ENCODE measurements at places on chromosomes 11 and 22. TPM values are rescaled to one million over a fixed set of nuclear protein-coding genes. Genes with fewer than 3 reads are reported as not detected.

The MPZL2 gene
- 1.8 TPM for total RNA-seq

GRCh38 chr22:25849522-25849921, 107.5 kb downstream of the MYO18B start:
- no peak for DNase-seq
- no peaks in the 10 kb centered on the region for H3K4me1 ChIP-seq
- no peak overlapping the region for H3K27ac ChIP-seq
- H3K4me3 ChIP-seq: no peak overlapping the region
- no peaks in the 10 kb centered on the region for H3K36me3 ChIP-seq

GRCh38 chr11:68127714-68128681, 6.8 kb upstream of the CHKA start:
- H3K36me3 ChIP-seq: no peaks in the 10 kb centered on the region
- peak overlapping the region; percentile 78 for H3K27ac ChIP-seq

DNA sequence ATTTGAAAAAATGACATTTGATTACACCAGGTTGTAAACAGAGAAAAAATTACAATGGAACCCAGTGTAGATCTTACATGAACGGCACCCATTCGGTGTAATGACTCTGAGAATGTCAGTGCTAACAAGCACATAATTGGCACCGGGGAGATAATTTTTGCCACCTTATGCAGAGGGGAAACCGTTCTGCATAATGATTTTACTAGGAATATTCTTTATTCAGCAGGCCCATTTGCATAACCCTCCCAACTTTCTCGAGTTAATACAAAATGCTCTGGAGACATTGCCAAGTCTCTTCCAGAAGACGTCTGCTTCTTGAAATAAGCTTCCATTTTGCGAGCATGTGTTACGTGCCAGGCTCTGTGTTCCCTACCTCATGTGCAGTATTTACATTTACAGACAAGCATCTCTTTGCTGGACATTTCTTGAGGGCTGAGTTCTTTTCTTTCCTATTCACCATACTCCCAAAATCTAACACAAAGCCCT, 275.8 kb downstream of the MIAT start:
- H3K36me3 ChIP-seq: no peaks in the 10 kb centered on the region
- no peak overlapping the region for H3K27ac ChIP-seq
- H3K27me3 ChIP-seq: no peaks in the 10 kb centered on the region
- DNase-seq: no peak
- H3K4me3 ChIP-seq: no peak overlapping the region

DNA sequence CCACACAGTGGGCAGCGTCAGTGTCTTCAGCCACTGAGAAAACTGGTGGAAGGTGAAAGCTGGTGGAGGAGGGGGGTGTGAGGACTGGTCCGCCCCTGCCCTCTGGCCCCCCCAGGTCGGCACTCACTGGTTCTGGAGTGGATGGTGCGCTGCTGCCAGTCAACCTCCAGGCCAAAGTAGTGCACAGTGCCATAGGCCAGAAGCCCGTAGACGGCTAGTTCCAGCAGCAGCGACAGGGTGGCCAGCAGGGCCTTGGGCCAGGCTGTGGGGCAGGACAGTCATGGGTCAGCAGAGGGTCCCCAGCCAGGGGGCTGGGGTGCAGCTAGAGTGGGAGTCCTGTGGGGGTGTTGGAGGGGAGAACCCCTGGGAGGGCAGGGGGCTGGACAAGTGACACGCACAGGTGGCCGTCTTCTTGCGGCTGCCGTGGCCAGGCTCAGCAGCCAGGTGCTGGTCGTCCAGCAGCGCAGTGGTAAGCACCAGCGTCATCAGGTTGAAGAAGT, 2.2 kb downstream of the LMF2 start:
- peaks cover 5% of the 10 kb centered on the region for H3K4me1 ChIP-seq
- peaks cover 4% of the 10 kb centered on the region for H3K36me3 ChIP-seq
- no peak for DNase-seq

The PATE4 gene
- not detected for total RNA-seq

DNA sequence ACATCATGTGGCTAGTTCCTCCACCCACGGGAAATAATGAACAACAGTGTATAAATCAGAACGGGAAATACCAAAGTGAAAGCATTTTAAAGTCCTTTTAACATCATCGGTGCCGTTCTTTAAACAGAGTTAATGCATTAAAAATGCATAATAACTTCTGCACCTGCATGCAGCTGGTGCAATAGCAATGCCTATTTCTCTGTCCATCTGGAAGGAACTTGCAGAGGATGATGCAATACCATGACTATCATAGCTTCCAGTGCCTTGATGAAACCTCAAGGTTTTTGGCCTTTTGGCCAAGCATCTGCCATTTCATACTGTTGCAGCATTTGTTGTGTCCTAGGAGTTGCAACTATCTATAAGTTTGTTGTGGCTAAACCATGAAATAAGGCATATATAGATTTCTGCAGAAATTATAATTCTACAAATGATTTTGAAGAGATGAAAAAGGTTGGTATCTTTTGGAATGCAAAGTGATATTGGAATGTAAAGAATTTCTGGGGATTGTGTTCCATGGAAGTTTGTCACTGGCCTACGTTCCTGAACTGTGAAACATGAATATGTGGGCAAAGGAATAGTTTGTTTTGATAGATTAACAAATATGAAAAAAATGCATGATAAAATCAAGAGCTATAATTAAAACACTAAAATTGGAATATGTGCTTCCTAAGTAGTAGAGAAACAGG, 9.8 kb upstream of the EIF3F start:
- H3K4me1 ChIP-seq: peaks cover 9% of the 10 kb centered on the region
- H3K4me3 ChIP-seq: peak overlapping the region; percentile 23
- H3K27me3 ChIP-seq: no peaks in the 10 kb centered on the region
- DNase-seq: peak; percentile 78

DNA sequence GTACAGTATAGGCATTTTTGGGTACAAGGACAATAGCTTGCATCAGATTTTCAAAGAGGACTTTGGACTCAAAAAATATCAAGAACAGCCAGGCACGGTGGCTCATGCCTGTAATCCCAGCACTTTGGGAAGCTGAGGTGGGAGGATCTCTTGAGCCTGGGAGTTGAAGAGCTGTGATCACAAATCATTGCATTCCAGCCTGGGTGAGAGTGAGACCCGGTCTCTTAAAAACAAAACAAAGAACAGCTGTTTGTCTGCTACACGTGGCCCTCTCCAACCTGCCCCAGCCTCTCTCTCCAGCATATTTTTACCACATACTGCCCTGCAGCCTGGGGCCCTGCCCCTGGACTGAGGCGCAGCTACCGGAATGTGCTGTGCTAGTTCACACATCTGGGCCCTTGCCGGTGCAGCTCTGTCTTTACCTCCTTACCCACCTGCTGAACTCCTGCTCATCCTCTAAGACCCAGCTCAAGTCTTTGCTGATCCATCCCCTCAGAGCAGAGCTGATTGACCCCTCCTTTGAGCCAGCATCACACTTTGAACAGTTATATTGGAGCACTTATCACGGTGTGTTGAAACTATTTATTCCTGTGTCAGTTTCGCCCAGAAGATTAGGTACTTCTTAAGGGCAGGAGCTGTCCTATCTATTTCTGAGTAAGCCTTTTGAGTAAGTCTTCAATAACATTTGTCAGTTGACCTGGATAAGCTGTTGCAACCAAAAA, 29.4 kb downstream of the GRIK4 start:
- H3K4me3 ChIP-seq: no peak overlapping the region
- no peak for DNase-seq
- H3K27me3 ChIP-seq: no peaks in the 10 kb centered on the region
- no peak overlapping the region for H3K27ac ChIP-seq
- H3K36me3 ChIP-seq: no peaks in the 10 kb centered on the region

DNA sequence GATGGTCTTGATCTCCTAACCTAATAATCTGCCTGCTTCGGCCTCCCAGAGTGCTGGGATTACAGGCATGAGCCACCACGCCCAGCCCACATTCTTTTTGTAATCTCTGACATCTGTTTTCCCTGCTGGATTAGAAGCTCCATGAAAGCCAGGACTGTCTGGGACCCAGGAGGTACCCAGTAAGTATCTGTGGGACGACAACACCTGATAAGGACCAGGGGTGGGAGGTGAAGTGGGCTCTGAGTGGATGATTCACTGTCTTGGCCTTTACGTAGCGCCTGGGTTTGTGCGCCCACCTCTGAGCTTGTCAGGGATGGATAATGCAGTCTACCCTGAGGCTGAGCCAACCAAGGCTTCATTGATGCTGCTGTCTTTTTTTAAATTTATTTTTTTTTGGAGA, 118.8 kb downstream of the ABTB2 start:
- no peak overlapping the region for H3K27ac ChIP-seq
- H3K27me3 ChIP-seq: no peaks in the 10 kb centered on the region

DNA sequence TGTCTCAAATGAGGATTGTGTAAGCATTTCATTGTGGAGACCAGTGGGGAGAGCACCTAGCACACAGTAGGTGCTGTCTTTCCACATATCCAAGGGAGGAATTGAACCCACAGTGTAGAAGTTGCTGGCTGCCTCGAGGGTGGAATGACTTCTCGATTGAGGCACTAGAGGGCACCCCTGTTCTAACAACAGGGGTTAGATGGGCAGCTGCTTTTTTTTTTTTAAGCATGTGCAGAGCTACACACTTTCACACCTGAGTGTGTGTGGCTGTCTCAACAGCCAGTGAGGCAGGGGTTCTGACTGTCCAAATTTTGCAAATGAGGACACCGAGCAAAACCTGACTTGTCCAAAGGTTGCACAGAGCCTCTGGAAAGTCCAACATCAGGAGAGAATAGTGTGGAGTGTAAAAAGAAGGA, 118.2 kb upstream of the CRYBB3 start:
- no peaks in the 10 kb centered on the region for H3K36me3 ChIP-seq
- peak; percentile 17 for DNase-seq
- no peaks in the 10 kb centered on the region for H3K4me1 ChIP-seq
- no peak overlapping the region for H3K27ac ChIP-seq
- no peak overlapping the region for H3K4me3 ChIP-seq

DNA sequence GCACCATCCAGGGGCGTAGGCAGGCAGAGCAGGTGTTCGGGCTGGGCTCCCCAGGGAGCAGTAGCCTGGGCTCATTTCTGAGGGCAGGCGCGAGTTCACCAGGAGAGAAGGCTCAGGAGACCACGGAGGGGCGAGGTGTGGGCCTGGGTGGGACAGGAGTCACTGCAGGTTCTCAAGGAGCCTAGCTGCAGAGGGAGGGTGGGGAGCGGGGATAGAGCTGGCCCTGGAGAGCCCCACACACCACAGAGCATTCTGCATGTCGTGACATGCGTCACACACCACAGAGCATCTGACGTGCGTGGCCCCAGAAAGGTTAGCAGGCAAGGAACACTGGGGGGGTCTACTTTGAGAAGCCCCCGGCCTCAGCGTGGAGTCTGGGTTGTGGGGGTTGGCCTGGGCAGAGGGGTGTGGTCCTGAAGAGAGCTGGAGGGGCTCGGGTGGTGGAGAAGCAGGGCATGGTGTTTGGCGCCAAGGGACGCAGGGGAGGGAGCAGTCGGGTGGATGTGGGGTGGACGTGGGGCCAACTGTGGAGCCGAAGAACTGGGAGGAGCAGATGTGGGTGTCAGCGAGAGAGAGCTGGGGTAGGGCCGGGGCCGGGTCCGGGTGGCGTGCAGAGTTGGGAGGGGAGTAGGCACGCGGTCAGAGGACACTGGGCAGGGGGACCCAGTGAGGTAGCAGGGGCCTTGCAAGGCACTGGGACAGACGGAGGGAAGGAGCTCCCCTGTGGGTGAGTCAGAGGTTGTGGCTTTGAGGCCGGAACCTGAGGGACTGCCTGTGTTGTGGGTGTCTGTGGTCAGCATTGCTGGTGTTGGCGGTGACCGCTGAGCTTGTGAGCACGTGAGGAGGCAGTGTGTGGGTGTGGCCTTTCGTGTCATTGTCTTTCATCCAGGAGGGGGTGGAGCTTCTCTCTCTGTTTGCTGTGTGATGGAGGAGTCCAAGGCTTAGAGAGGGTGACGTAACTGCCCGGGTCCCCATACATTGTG, 25.5 kb downstream of the CTTN start:
- peaks cover 29% of the 10 kb centered on the region for H3K36me3 ChIP-seq
- H3K4me3 ChIP-seq: no peak overlapping the region
- no peak for DNase-seq
- no peak overlapping the region for H3K27ac ChIP-seq
- H3K4me1 ChIP-seq: no peaks in the 10 kb centered on the region

- no peak overlapping the region for H3K4me3 ChIP-seq
- DNase-seq: no peak
- no peak overlapping the region for H3K27ac ChIP-seq
Measured at GRCh38 chr11:100918551-100919500, 210.8 kb downstream of the PGR start.

DNA sequence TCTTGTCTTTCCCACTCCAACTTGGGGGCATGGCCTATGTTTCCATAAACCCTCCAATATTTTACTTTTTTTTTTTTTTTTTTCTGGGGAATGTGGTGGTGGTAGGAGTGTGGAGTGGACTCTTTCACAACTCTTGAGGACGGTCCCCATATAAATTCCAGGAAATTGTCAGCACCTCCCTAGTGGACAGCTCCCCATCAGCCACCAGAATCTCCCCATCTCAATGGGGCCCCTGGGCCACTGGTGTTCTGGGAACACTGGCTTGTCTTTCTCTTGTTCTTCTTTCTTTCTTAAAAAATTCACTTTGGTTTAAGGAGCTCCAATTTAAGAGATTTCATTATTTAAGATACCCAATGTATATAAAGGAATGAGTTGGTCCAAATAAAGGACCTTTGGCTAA, 74.1 kb downstream of the ADM start:
- no peaks in the 10 kb centered on the region for H3K36me3 ChIP-seq
- no peak for DNase-seq
- no peaks in the 10 kb centered on the region for H3K4me1 ChIP-seq
- H3K27me3 ChIP-seq: no peaks in the 10 kb centered on the region
- H3K27ac ChIP-seq: no peak overlapping the region

The MAP6 gene
- total RNA-seq: 0.21 TPM

The MEI1 gene
- total RNA-seq: 0.18 TPM

The GLYAT gene
- total RNA-seq: not detected

GRCh38 chr11:128390246-128390645, 197.1 kb downstream of the ETS1 start:
- no peaks in the 10 kb centered on the region for H3K4me1 ChIP-seq
- no peak overlapping the region for H3K27ac ChIP-seq
- H3K27me3 ChIP-seq: no peaks in the 10 kb centered on the region

- no peaks in the 10 kb centered on the region for H3K36me3 ChIP-seq
- H3K27ac ChIP-seq: no peak overlapping the region
- H3K4me3 ChIP-seq: no peak overlapping the region
Measured at GRCh38 chr11:79067352-79067679, 373.5 kb downstream of the TENM4 start.

DNA sequence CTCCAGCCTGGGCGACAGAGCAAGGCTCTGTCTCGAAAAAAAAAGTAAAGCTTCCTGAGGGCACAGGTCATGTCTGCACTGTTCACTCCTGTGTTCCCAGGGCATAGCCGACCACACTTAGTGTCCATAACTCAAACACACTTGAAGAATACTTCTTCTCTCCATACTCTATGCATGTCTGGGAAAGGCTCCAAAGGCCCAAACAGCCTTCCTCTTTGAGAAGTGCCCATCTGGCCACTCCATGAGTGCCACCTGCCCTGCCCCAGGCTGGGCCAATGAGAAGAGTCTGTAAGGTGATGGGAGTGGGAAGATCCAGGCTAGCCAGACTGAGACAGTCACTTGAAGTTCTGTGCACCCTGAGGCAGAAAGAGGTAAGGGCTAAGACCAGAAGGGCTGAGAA, 24.7 kb downstream of the DGCR2 start:
- no peak for DNase-seq
- no peaks in the 10 kb centered on the region for H3K36me3 ChIP-seq
- no peaks in the 10 kb centered on the region for H3K27me3 ChIP-seq
- no peak overlapping the region for H3K4me3 ChIP-seq
- H3K4me1 ChIP-seq: no peaks in the 10 kb centered on the region
- H3K27ac ChIP-seq: no peak overlapping the region
